ENCODE measurements at places on chromosomes 6 and 20. TPM values are rescaled to one million over a fixed set of nuclear protein-coding genes. Genes with fewer than 3 reads are reported as not detected.

Gene CLDN20
- total RNA-seq = not detected

Gene GLP1R
- not detected for total RNA-seq

Gene TCF21
- total RNA-seq = 2.3 TPM

DNA sequence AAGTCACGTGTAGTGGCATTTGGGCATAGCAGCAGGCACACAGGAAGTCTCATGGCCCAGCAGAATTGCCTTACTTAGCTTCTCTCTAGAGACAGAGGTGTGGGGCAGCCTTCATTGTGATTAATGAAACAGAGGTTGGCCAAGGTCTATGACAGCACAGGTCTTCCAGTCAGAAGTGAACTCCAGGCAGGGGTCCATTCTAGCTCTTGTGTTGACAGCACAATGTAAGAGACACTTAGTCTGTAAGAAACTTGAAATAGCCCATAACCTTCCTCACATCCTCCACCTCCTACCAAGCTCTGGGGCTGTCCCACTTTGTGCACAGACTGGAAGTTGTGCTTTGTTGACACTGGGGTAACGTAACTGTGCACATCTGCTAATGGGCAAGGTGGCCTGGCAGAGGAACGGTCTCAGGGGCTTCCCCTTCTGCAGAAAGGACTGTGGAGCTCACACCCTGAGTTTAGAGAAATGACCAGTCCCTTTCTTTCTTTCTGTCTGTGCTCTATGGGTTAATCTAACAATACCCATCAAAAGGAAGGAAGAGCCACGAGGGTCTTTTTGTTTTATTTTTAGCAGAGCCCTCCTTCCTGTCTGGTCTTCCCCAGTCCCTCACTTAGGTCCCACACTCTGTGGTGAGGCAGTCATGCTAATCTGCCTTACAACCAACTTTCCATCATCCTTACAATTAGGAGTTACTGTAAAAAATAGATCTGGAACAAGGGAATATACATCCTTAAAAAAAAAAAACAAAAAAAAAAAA is 35.6 kb upstream of the TAGAP start:
- no peak for DNase-seq

DNA sequence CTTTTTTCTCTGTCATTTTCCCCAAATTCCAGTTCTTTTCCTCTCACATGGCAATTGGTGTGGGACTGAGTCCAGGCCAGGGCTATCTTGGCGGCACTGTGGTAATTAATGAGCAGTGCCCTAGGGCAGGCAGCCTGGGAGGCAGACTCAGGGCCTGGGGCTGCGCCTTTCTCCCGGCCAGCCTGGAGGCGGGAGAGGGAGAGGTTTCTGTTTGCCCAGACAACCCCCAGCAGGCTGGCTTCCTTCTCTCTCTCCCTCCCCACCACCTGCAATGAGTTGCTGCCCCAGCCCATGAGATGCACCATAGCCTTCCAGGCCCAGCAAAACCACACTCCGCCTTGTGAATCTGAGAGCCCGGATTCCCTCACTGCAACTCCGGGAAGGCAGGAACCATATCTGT is 15.1 kb upstream of the CCDC167 start:
- no peak for DNase-seq

DNA sequence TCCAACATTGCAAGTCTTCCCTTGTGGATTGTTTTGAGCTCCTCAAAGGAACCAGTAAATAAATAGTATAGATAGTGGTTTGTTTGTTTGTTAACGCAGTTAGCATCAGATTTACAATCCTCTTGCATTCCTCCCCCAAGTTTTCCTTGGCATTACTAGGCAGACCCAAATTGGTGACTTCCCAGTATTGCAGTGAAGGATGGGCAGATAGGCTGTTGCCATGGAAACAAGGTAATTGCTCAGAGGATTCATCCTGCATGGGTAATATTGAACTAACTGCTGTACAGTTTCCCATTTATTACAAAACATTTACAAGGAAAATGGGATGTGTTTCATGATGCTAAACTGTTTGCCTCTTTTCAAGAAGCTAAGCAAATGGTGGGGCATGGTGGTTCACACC is 477.2 kb downstream of the EPM2A start:
- DNase-seq = no peak

DNA sequence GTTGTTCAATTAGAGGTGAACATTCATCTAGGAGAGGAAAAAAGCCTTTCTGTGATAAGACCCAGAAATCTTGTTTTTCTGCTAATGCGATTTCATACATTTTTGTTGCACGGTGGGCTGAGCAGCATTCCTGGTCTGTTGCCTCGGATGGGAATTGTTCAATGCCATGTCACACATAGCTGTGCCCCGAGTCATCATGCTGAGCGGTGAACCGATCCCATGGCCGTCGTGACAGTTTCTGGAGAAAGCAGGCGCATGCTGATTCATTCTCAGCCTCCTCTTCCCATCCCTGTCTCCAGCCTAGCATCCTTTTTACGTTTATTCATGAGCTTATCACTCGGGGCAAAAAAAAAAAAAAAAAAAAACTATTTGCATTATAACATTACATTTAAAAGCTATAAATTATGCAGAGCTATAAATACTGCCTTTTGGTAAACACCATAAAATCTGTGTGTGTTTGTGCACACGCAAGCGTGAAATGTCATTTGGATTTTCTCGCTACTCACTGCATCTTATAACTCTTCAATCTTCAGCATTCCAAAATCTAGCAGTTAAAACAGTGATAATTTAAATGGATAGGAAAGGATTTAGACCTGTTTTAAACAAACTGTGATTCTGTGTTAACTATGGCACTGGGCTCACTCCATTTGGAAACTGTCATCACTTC is 58.9 kb upstream of the IFNGR1 start:
- DNase-seq = no peak

DNA sequence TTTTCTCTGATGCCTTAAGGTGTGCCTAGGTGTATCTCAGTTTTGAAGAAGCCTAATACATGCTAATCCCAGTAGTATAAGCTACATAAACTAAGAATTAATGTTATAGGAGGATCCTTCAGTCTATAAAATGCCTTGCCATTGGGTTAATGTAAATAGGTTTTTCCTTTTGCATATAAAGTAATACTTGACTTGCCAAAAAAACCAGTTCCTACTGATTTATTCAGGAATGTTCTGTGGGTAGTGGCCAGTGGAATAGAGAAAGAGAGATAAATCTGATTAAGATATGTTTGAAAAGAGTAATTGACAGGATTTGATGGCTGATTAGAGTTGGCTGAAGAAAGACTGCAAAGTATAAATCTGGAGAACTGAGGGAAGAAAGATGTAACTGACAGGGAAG is 273.4 kb downstream of the ZFAND3 start:
- DNase-seq = no peak
